ENCODE measurements at places on chromosomes 4 and X. TPM values are rescaled to one million over a fixed set of nuclear protein-coding genes. Genes with fewer than 3 reads are reported as not detected.

DNA sequence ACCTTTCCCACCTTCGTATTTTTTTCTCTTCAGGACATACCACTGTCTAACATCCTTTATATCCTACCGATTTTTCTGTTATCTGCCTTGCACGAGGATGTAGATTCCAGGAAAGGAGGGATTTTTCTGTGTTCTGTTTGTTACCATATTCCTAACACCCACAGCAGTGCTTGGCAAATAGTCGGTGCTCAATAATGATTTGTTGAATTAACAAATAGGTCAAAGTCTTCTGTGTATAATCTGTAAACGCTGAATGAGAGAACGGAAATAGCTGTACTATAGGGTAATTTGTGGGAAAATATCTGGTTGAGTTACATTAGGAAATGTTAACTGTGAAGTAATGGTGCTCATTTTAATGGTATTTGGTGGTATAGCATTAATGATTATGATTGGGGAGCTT lies 81.5 kb downstream of the TMEM156 start:
- H3K36me3 ChIP-seq, result no peaks in the 10 kb centered on the region
- peaks cover 18% of the 10 kb centered on the region for H3K4me1 ChIP-seq
- H3K27me3 ChIP-seq, result no peaks in the 10 kb centered on the region
- no peak overlapping the region for H3K4me3 ChIP-seq
- DNase-seq, result no peak

DNA sequence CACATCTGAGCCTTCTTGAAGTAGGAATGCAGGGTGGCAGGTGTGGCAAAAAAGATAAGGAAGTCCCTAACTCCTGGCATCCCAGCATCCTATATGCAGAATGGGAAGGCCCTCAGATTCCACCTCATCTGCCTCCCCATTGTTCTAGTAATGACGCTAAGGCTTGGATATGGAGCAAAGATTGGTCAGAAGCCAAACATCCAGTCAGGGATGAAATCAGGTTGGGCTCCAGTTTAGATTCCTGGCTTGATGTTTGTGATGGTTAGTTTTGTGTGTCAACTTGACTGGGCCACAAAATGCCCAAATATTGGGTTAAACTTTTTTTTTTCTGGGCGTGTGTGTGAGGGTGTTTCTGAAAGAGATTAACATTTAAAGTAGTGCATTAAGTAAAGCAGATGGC lies 39.6 kb upstream of the MAGEA4 start:
- DNase-seq, result no peak
- H3K4me1 ChIP-seq, result no peaks in the 10 kb centered on the region
- no peak overlapping the region for H3K27ac ChIP-seq
- H3K36me3 ChIP-seq, result no peaks in the 10 kb centered on the region
- no peaks in the 10 kb centered on the region for H3K27me3 ChIP-seq
- no peak overlapping the region for H3K4me3 ChIP-seq

DNA sequence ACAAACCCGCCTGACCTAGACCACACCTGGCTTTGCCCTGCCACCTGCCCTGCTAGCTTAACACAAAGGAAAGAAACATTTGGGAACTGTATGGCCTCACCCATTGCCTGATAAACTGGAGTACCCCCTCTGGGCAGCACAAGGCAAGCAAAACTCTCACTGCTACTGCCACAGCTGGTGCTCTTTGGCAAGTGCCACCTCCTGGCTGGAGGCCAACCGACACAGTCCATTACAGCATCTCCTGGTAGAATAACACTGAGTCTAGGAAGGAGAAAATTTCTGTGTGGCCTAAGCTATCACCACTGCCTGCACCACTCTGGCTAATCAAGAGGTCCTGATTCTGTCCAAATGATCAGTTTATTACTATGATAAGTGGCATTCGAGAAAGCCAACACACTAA lies 18.9 kb upstream of the SPANXN3 start:
- H3K4me1 ChIP-seq, result no peaks in the 10 kb centered on the region
- no peak overlapping the region for H3K27ac ChIP-seq
- no peak for DNase-seq
- H3K4me3 ChIP-seq, result no peak overlapping the region

- no peaks in the 10 kb centered on the region for H3K27me3 ChIP-seq
- H3K4me3 ChIP-seq, result no peak overlapping the region
- H3K27ac ChIP-seq, result no peak overlapping the region
- no peaks in the 10 kb centered on the region for H3K36me3 ChIP-seq
- no peak for DNase-seq
Observed at GRCh38 chr4:94695384-94695783, 62.4 kb upstream of the BMPR1B start.

GRCh38 chr4:169167957-169168858 lies 102.5 kb downstream of the SH3RF1 start:
- no peaks in the 10 kb centered on the region for H3K36me3 ChIP-seq
- no peak for DNase-seq

GRCh38 chrX:15619053-15619755 lies 18.4 kb upstream of the ACE2 start:
- no peaks in the 10 kb centered on the region for H3K4me1 ChIP-seq
- DNase-seq, result no peak
- H3K27ac ChIP-seq, result no peak overlapping the region
- H3K27me3 ChIP-seq, result no peaks in the 10 kb centered on the region
- H3K4me3 ChIP-seq, result no peak overlapping the region

DNA sequence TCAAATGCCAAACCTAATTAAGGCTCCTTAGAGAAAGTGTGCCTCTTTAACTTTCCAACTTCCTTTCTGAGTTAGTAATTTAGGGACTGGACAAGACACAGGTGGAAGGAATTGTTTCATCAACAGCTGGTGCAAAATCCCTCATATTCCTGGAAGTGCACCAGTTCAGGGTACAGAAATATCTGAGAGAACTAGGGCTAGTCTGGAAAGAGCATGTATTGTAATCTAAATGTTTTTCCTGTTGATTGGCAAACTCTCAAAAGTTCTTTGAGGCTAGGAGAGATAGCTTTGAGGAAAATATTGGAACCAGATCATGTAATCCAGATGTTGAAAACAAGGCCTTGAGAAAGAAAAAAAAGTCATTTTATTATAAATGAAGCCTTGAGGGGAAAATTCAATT lies 98.1 kb upstream of the C1GALT1C1 start:
- DNase-seq, result no peak
- no peak overlapping the region for H3K4me3 ChIP-seq
- no peaks in the 10 kb centered on the region for H3K4me1 ChIP-seq
- H3K27ac ChIP-seq, result no peak overlapping the region
- H3K27me3 ChIP-seq, result no peaks in the 10 kb centered on the region

DNA sequence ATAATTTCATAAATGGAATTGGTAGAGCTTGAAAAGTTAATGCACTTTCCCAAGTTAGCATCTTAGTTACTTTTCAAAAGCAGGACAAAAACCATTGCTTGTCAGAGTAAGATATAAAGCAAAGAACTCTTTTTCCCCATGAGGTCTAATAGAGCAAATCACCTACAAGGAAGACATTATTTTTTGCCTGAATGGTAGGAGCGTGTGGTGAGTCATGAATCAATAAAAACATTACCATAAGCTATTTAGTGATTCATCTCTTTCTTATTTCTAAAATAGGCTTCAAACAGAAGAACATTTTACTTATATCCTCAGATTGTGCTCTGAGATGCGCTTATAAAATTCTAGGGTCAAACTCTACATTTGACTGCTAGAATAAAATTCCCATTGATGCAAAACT lies 109.4 kb upstream of the GPRIN3 start:
- no peak overlapping the region for H3K27ac ChIP-seq
- no peak overlapping the region for H3K4me3 ChIP-seq

DNA sequence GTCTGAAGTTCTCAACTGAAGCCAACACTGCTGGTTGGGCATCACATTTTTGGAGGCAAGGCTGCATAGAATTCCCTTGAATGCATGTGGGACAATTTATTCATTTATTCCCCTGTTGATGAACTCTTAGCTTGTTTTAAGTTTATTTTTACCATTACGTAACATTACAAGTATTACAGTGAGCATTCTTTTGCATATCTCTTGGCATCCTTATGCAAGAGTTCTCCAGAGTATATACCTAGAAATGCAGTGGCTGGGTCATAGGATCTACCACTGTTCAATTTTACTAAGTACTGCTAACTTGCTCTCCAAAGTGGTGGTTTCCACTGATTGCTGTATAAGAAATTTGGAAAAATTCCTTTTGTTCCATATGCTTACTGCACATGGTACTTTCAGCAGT lies 66.5 kb downstream of the UCHL1 start:
- peaks cover 7% of the 10 kb centered on the region for H3K4me1 ChIP-seq
- no peaks in the 10 kb centered on the region for H3K27me3 ChIP-seq
- no peak for DNase-seq
- H3K36me3 ChIP-seq, result no peaks in the 10 kb centered on the region
- H3K27ac ChIP-seq, result no peak overlapping the region

GRCh38 chrX:71917621-71918343 lies 7.1 kb downstream of the NHSL2 start:
- no peak overlapping the region for H3K4me3 ChIP-seq
- H3K27ac ChIP-seq, result no peak overlapping the region
- no peaks in the 10 kb centered on the region for H3K27me3 ChIP-seq
- DNase-seq, result no peak
- no peaks in the 10 kb centered on the region for H3K36me3 ChIP-seq

GRCh38 chrX:145751943-145752342 lies 65.7 kb upstream of the SLITRK2 start:
- no peaks in the 10 kb centered on the region for H3K36me3 ChIP-seq
- H3K4me1 ChIP-seq, result no peaks in the 10 kb centered on the region

DNA sequence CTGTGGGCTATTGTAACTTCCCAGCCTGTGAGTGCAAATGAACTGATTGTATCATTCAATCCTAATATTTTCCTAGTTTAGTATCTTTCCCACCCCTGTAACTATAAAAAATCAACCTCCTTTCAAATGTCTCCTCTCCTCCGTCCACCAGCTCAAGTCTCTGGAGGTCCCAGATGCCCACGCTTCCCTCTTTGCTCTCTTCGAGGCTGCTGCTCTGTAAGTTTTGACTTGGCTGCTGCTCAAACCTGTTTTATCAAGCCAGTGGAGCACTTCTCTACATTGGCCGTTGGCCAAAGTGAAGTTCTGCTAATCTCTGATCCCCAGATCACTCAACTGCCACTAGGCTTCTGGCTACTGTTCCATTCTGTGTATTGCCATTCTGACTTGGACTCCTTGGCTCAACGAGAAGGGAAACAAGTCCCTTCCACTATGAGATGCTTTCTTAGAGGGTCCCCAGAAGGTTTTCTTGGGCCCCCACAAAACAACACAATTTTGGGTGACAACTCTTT lies 60.7 kb upstream of the RAPGEF2 start:
- no peaks in the 10 kb centered on the region for H3K36me3 ChIP-seq
- no peaks in the 10 kb centered on the region for H3K27me3 ChIP-seq
- H3K27ac ChIP-seq, result no peak overlapping the region
- DNase-seq, result no peak

GRCh38 chr4:150501009-150501727 lies 80.8 kb upstream of the MAB21L2 start:
- H3K4me1 ChIP-seq, result no peaks in the 10 kb centered on the region
- DNase-seq, result no peak
- no peak overlapping the region for H3K27ac ChIP-seq
- H3K4me3 ChIP-seq, result no peak overlapping the region
- H3K36me3 ChIP-seq, result no peaks in the 10 kb centered on the region

- H3K36me3 ChIP-seq, result no peaks in the 10 kb centered on the region
- H3K27ac ChIP-seq, result no peak overlapping the region
- H3K4me3 ChIP-seq, result no peak overlapping the region
- H3K4me1 ChIP-seq, result no peaks in the 10 kb centered on the region
- H3K27me3 ChIP-seq, result no peaks in the 10 kb centered on the region
Observed at GRCh38 chr4:9953089-9953488, 68.2 kb downstream of the SLC2A9 start.

DNA sequence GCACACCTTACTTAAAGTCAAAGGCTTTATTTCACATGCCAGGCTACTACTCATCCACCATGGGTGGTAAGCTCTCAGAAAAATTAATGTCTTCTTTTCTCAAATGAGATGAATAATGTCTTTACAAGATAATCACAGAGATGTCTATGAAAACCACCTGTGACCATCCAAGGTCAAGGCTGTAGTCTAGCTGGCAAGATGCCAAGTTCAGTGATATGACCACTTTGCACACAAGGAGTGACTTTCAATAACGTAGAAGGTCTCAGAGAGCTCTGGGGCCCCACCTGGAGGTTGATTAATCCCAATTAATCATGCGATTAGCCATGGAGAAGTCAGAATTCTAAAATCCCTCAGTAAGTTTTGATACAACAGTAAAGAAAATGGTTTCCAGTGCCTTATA lies 20.5 kb downstream of the ANOS1 start:
- no peak for DNase-seq
- H3K4me1 ChIP-seq, result no peaks in the 10 kb centered on the region
- no peaks in the 10 kb centered on the region for H3K36me3 ChIP-seq
- H3K27me3 ChIP-seq, result no peaks in the 10 kb centered on the region

DNA sequence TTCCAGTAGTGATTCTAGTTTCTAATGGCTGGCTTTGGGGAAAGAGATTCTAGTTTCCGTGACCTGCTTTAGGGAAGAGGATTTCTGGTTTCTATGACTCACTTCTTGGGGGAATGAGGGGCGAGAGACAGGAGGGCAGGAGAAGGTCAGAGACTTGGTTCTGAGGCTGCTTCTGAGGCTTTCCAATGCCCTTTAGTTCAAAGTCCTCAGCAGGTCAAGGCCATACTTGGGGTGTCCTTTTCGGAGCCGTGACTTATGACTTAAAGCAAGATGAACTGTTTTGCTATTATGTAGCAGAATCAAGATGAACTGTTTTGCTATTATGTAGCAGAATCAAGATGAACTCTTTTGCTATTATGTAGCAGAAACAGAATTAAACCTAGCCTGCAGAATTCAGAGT lies 52.2 kb upstream of the TLR3 start:
- H3K4me3 ChIP-seq, result no peak overlapping the region
- DNase-seq, result no peak
- H3K36me3 ChIP-seq, result no peaks in the 10 kb centered on the region

- H3K27ac ChIP-seq, result no peak overlapping the region
- no peaks in the 10 kb centered on the region for H3K27me3 ChIP-seq
- no peaks in the 10 kb centered on the region for H3K4me1 ChIP-seq
- H3K36me3 ChIP-seq, result no peaks in the 10 kb centered on the region
- no peak for DNase-seq
- no peak overlapping the region for H3K4me3 ChIP-seq
Observed at GRCh38 chrX:69389101-69389501, 115.0 kb upstream of the NALF2 start.

Gene MAGEB18
- not detected for total RNA-seq

Gene ERVMER34-1
- total RNA-seq, result not detected

Gene KIAA1210
- not detected for total RNA-seq

Gene DSPP
- total RNA-seq, result not detected

Gene GAGE1
- not detected for total RNA-seq

Gene TBX22
- not detected for total RNA-seq
